ENCODE measurements at places on chromosomes 16 and 17.

GRCh38 chr17:7132511-7133094 lies 18.0 kb upstream of the ASGR2 start:
- peak; percentile 15 for DNase-seq

- no peak for DNase-seq
Observed at GRCh38 chr17:56313201-56313600, 159.9 kb downstream of the ANKFN1 start.

- DNase-seq, result no peak
Observed at GRCh38 chr16:57809276-57810196, 7.2 kb upstream of the KIFC3 start.

DNA sequence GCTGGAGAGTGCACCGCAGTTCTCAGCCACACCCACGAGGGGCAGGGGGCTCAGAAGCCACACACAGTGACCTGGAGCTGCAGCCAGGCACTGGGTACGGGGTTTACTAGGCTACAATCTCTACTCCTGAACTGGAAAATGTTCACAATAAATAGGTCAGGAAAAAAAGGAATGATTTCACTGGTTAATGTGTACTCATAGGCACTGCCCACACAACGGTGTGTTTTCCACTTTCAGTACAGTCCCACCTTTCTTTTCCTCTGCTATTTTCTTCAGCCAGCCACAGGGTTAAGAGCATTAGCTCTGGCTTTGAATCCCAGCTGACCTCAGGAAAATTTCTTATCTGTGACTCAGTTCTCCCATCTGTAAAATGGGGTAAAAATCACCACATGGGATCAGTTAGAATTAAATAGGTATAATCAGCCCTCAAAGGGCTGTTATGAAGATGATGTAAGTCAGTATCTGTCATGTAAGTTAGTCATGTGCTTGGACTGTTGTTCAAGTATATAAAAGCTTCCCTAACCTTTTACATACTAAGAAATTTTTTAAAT lies 35.7 kb downstream of the ZCCHC14 start:
- DNase-seq, result no peak

DNA sequence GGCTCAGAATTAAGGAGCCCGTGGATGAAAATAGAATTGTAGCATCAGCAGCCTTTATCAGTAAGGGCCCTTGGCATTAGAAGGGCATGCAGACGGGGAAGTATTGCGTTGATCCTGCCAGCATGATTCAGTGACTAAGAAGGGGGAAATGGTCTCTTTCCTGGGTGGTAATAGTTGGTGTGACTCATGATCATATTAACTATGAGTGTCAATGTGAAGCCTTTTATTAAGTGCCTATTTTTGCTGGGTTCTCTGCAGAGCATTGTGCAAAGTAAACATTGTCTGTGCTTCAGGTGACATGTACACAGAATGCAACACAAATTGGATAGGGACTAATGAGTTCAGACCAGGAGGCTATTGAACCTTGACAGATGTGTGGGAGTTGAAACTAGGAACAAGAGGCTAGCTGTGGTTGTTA lies 24.5 kb downstream of the RCVRN start:
- DNase-seq, result no peak

All from stimulated activated CD8-positive, alpha-beta memory T cell treated with anti-CD3 and anti-CD28 coated beads, Interleukin-2, amount 100 ng/mL, for 48 hours (primary cell).